ENCODE measurements at places on chromosomes 4 and X.
A peak's percentile ranks its signal among the peaks of the same experiment; 100 is the strongest.

GRCh38 chr4:35525192-35525978, 718.9 kb downstream of the ARAP2 start:
- DNase-seq: no peak

DNA sequence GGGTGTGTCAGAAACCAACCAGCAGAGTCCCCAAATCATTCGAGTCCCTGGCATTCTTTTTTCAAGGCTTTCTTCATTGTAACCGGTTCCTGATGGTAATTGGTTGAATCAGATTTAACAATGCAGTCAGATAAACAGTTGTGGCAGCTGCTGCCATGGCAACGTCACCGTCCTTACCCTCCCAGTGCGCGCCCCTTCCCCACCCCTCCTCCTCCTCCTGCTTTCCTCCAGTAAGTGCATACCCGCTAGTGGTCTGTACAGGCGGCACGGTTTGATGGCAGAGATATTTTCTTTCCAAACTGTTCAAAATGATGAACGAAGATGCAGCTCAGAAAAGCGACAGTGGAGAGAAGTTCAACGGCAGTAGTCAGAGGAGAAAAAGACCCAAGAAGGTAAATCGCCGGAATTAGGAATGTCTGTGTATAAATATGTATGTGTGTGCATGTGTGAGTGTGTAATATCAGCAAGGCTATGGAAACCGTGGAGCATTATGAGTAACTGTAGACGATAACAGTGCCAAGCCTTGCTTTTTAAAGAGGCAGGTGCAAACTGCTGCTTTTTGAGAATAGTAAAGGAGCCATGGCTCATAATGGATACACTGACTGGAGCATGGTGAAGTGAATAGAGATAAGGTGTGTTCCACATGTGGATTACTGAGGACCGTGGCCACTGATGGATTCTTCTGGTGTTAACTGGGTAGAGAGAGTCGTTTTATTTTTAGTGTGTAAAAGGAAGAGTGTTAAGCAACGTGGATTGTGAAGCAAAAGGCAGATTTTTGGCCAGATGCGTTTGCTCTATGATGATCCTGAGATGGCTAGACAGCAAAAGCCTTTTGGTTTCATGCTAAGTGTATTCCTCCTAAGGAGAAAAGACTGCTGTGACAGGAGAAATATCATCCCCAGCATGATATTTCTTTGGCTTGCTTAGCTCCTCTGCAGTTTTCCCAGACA, at the start of gene ANK2:
ANK2 (plus strand) TSS at position 233 of the 950 bp plus-strand sequence; CDS start at position 309, 76 bp downstream.
- no peak for DNase-seq

DNA sequence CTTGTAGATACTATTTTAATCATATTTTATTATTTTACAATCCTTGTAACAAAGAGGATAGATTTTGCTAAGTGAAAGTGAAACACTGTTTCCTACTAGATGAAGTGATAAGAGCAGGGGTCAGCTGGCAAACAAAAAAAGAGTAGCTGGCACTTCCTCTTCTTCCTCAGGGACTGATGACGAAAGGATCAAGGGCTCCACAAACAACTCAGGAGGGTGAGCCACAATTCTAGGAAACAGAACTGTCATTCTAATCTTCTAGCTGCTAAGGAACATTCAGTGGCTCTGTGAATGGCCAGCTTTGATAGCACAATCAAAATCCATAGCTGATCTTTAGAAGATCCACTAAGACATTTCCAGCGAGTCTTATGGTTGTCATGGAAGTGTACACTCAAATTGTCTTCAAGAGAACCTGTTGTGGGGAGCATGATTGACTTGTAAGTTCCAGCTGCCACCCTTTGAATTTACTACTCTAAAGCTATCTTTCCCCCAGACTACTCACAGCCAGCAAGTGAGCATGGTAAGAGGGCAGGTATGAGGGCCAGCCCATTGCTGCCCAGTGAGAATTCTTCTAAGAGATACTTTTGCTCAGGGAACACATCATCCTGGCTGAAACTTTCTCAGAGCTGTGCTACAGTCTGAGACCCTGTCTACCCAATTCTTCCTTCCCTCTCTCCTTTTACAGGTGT, 275.7 kb upstream of the RASGEF1B start:
- DNase-seq: no peak

- DNase-seq: no peak
Observed at GRCh38 chr4:78320349-78320935, 231.1 kb upstream of the ANXA3 start.

DNA sequence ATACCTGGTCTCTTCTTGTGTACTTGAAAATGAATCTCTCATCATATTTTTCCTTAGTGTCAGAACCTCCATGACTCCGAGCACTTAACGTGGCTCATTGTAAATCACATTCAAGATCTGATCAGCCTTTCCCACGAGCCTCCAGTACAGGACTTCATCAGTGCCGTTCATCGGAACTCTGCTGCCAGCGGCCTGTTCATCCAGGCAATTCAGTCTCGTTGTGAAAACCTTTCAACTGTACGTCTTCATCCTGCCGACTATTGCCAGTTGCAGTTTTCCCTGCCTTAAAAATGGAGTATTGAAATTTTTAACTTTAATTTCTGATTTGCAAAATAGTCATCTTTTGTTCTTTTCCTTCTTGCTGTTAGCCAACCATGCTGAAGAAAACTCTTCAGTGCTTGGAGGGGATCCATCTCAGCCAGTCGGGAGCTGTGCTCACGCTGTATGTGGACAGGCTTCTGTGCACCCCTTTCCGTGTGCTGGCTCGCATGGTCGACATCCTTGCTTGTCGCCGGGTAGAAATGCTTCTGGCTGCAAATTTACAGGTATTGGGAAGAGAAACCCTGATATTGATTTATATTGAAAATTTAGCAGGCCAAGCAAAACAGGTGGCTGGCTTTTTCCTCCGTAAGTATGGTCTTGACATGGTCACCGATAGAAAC, 42.4 kb upstream of the MSANTD1 start:
- DNase-seq: no peak

DNA sequence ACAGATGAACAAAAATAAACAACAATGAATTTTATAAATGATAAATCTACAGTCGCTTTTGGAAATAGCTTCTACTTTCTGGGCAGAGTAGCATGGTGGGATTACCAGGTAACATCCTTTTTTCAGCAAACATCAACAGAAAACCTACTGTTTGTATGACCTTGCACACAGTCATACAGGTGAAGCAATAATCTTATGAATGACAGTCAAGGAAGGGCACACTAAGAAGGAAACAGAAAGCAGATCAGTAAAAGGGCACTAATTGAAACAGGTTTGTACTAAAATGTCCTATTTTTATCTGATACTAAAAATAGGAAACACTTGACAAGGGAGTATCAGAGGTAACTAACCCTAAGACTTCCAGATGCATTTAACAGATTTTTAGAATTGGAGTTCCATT, 108.9 kb downstream of the DLG3 start:
- no peak for DNase-seq

DNA sequence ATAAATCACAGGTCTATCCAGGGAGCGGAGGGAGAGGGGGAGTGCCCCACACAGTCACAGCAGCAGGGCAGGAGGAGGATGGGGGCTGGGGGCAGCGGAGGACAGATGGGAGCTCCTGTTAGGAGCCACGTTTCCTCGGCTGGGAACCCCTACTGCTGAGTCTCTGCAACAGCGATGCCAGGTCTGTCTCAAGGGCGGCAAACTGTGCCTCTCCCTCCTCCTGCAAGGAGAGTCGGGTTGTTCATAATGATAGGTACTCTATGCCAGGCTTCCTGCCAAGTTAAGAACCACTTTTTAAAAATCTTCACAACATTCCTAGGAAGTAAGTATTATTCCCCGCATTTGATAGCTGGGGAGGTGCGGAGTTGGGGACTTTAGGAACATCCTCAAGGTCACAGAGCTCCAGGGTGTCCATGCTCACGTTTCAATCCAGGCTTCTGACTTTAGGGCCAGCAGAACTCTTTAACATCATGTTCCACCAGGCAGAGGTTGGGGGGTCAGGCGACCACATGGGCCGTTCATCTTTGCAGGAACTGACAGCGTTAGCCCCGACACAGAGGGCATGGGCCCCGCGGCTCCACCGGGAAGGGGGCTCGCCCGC, 98.3 kb upstream of the MAML3 start:
- no peak for DNase-seq

- DNase-seq: no peak
Observed at GRCh38 chr4:134636338-134637051, 434.9 kb upstream of the PABPC4L start.

GRCh38 chr4:124459941-124460310, 252.6 kb downstream of the ANKRD50 start:
- no peak for DNase-seq

- DNase-seq: no peak
Observed at GRCh38 chr4:67546004-67546356, 677 bp upstream of the CENPC start.

DNA sequence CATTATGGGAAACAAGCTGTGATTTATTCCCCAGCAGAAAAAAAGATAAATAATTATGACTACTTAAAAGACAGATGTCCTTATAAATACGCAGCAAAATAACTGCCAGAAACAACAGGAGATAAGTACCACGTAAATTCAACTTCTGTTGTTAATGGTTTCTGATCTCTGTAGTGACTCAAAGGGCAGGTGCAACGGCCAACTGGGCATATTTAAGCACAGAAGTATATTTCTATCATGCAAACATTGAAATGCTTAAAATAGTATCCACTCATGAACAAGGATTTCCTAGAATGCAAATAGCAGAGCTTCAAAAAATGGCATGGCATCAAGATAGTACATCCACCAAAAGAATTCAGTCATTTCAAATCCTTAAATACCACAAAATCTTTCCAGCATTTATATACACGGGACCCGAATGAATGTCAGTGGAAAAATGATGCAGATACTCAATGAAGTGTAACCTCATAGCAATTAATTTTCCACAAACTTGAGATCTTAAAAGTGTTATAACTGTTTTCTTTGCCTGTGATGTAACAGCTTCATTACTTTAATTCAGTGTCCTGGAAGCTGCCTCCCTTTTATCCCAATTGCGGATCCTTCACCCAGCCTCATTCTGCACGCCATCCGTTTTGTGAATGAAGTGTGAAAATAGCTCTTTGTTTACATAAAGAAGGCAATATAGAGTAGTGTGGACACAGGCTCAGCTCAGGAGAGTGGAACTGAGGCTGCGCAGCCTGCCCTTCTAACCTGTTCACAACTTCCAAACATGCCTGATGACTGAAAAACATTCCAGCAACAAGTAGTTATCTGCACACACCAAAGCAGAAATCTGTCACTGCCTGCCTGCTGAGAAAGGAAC, 10.2 kb downstream of the PDGFC start:
- no peak for DNase-seq

GRCh38 chrX:68808686-68809357, 20.0 kb upstream of the EFNB1 start:
- DNase-seq: no peak

- no peak for DNase-seq
Observed at GRCh38 chr4:100588076-100588475, 70.3 kb upstream of the EMCN start.

GRCh38 chr4:100190643-100191600, 654 bp upstream of the DDIT4L start:
- DNase-seq: peak; percentile 4

GRCh38 chr4:66974665-66975064, 570.6 kb downstream of the CENPC start:
- DNase-seq: no peak
